ENCODE measurements at places on chromosomes 4 and X.

GRCh38 chr4:154013576-154013975 lies 224.7 kb upstream of the SFRP2 start:
- DNase-seq = no peak

- peak; percentile 16 for DNase-seq
Measured at GRCh38 chrX:129654652-129655546, at the start of gene APLN. TSS of gene APLN (minus strand) at chrX:129654956. CDS start at chrX:129654630, 326 bp downstream.

DNA sequence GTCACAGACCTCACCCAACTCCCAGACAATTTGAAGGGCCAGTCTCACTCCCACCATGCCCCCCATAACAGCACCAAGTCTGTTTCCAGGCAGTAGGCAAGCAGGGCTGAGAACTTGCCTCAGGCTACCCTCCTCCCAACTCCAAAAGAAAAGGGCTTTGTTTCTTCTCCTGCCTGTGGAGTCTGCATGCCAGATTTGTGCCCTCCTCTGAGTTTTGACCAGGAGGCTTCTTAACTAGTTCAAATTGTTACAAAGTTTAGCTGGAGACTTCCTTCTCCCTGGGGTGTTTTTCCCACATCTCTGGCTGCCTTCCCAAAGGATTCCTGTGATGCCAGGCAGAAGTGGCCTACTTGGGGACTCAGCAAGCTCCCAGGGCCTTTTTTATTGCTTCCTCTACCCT lies 29.6 kb downstream of the PBDC1 start:
- DNase-seq = no peak

DNA sequence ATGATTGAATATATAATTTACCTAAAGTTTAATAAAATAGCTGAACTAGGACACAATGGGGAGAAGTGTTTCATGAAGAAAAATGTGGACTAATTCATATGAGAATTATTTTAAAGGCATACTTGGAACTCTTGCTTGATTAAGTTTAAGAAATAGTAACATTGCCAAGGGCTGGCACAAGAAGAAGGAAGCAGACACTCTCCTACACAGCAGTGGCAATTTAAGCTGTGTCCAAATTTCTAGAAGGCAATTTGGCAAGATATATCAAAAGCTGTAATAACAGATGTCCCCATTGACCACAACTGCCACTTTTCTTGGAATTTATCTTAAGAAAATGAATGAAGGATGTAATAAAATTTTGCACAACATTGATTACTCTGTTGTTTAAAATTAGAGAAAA lies 209.5 kb upstream of the S100G start:
- no peak for DNase-seq

DNA sequence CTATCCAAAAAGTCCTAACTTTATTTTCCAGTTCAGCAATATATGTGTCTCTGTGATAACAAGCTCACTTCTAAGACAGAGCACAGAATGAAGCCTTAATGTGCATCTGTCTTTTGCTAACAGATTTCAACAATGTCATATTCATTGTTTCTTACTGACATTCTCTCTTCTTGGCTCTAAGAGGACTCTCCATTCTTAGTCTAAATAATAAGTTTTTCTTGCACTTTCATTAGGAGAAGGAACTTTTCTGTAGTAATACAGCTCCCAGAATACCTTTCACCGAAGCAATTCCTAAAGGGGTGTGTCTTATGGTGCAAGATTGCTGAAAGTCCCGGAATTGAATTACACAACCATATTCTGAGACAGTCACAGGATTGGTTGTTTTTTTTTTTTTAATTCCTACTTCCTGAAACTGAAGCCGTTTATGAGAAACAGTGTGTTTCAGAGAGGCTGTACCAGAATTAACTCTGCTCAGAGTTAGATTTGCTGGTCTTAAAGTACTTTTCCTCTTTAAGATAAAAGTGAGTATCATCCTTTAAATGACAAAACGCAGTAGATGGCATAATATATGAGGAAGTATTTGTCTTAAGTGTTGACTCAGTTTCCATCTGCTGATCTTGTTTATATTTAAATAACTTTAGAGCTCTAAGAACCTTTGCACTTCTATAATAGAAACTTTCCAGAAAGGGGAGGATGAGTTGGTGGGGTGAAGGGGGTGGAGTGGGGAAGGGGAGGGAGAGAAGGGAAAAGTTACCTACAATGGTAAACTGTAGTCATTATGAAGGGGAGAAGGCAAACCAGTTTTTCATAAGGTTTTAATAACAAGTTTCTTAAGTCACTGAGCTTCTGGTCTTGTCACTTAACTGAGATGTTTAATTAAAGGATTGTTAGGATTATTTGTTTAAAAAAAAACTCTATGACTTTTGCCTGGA lies at the start of gene ALPK1:
Gene ALPK1, plus strand, starts transcription at position 421 of the 932 bp plus-strand sequence.
- peak; percentile 12 for DNase-seq

GRCh38 chrX:127038065-127038464 lies 218.5 kb downstream of the PRR32 start:
- no peak for DNase-seq

DNA sequence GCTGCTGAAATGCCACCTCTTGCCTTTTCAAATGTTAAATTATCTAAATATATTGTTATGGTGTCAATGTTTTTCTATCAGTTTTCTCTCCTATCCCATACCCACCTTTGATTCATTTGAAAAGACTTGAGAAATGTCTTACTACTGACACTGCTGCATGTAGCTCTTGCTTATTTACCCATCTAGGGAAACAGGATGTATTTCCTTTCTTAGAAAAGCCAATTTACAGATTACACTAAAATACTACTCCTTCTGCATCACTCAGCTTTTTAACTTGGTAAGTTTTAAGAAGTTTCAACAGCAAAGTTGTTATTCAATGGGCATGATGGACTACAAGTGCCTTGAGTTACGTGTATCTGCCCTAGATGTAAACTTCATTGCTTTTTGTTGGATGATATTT lies 13.2 kb upstream of the KCNE5 start:
- DNase-seq = no peak

GRCh38 chr4:138724530-138724929 lies 291.1 kb upstream of the NOCT start:
- DNase-seq = no peak

- no peak for DNase-seq
Measured at GRCh38 chr4:150323406-150324325, 245.4 kb downstream of the DCLK2 start.

GRCh38 chrX:120377715-120378114 lies 15.8 kb downstream of the ATP1B4 start:
- no peak for DNase-seq

DNA sequence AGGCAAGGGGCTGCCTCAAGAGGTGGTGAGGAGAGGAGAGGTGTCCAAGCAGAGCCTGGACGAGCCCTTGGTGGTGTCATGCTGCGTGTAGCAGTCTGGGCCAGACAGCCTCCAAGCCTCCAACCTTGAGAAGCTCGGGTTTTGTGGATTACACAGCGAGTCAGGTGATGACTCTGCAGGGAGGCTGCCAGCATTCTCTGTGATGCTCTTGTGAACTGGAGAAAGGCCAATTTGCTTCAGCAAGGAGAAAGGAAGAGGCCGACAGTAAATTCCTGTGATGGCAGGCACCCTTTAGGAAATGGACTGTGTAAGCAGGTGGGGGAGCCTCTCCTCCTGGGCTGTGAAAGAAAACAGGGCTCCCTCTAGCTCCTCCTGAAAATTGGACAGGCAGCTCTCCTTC lies 36.0 kb upstream of the CD99L2 start:
- no peak for DNase-seq

GRCh38 chr4:519885-520682 lies 21.1 kb downstream of the PIGG start:
- no peak for DNase-seq

DNA sequence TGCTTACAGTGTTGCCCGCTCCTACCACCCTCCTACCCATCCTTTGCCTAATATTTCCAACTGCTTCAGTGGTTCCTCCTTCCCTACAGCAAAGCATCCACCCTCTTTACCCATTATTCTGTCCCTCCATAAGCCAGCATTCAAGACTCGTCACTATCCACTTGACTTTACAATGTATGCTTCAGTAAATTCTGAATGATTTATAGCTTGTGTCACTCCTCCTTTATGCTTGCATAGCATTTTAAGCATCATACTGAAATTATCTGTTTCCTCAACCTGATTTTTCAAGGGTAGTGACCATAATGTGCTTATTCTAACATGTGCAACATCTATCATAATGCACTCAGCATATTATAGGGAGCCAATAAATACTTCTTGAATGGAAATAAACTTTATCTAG lies 365.5 kb downstream of the RAB28 start:
- no peak for DNase-seq

DNA sequence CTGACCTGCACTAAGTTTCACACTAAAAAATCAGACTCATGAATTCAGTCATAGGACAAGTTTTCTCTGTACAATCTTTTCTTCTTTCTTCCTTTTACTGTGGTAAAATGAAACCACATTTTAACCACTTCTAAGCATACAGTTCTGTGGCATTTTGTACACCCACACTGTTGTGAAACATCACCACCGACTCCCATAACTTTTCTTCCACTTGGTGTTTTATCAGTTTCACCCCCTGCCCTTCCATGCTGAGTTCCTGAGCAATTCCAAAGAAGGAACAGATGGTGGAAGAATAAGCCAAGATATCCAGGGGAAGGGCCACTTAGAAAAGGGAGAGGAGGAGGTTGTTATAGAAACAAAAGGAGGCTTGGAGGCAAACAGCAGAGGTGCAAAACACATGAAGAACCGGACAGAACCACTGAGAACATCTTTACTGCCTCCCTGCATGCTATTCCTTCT lies 22.6 kb downstream of the SLC25A4 start:
- DNase-seq = peak; percentile 63

- DNase-seq = no peak
Measured at GRCh38 chr4:182695842-182696241, 221.3 kb downstream of the DCTD start.
